NCI-H1105 (cell line): ENCODE measurements at places on chromosomes 2 and 18.

- peak; percentile 58 for DNase-seq
Measured at GRCh38 chr2:208466151-208466919, 59.7 kb downstream of the PTH2R start.

GRCh38 chr18:11567396-11567795 lies 42.0 kb upstream of the SLC35G4 start:
- no peak for DNase-seq

GRCh38 chr18:22559414-22560274 lies 141.9 kb upstream of the CTAGE1 start:
- peak; percentile 26 for DNase-seq

DNA sequence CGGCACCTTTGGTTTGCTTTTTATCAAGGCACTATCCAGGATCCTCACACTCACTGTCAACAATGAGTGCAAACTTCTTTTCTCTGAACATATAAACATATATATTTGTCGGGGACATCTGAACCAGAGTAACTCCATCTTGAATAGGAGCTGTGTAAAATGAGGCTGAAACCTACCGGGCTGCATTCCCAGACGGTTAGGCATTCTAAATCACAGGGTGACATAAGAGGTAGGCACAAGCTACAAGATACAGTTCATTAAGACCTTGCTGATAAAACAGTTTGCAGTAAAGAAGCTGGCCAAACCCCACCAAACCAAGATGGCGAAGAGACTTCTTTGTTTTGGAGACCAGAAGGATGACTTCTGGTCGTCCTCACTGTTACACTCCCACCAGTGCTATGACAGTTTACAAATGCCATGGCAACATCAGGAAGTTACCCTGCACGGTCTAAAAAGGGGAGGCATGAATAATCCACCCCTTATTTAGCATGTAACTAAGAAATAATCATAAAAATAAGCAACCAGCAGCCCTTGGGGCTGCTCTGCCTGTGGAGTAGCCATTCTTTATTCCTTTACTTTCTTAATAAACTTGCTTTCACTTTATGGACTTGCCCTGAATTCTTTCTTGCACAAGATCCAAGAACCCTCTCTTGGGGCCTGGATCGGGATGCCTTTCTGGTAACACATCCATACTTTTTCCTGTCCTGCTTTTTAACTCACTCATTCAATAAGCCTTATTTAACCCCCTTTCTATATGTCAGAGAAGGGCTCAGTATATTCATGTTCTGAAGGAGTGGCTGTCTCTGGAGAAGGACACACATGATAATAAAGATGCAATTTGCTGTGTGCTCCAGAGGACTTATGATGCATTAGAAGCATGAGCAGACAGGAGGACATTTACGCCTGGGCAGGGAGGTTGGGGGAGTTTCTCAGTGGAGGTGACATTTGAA lies 65.4 kb downstream of the TACR1 start:
- DNase-seq, result no peak

- DNase-seq, result no peak
Measured at GRCh38 chr18:57154191-57154830, 7.4 kb downstream of the BOD1L2 start.

DNA sequence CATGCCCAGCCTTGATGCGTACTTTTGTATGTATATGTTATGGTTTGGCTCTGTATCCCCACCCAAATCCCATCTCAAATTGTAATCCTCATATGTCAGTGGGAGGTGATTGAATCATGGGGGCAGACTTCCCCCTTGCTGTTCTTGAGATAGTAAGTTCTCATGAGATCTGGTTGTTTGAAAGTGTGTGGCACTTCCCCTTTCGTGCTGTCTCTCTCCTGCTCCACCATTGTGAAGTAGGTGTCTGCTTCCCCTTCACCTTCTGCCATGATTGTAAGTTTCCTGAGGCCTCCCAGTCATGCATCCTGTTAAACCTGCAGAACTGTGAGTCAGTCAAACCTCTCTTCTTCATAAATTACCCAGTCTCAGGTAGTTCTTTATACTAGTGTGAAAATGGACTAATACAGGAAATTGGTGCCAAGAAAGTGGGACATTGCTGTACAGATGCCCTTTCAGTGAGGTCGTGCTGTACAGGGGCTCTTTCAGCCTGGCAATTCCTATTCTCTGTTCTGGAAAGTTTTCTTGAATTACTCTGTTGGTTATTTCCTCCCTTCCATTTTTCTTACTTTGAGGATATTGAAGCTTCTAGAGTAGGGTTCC lies 38.2 kb downstream of the KCMF1 start:
- no peak for DNase-seq

DNA sequence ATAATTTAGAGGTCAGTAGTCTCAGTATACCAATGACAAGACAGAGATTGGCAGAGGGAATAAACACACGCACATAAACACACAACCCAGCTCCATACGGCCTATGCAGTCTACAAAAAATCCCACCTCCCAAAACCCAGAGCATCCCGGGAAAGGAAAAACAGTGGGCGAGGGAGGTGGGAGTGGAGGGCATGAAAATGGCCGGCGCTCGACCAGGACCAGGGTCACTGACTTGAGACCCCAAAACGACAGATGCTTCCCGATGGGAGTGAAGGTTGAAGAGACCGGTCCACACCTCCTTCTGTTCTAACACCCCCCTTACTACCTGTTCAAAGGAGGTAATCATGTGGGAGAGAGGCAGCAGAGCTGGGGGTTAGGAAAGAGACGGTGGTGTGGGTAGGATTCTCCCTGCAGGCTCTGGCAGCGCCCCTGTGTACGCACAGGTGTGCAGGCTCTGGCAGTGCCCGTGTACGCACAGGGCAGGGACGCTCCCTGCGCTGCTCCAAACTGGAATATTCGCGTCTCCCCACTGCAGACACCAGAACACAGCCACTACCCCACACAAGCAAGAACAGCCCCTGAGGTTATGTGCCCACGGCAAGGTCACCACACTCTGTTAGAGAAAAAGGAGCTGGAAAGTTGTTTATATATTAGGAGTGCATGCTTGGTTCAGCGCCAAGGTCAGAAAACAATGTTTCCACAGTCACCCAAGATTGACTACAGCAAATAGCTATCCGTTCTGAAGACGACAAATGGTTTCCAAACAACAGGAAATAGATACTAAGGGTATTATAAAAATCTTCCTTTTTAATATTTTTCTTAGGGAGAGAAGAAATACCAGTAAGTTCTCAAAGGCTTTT lies 67.9 kb downstream of the EIPR1 start:
- no peak for DNase-seq

GRCh38 chr2:202109737-202110184 lies 36.7 kb downstream of the KIAA2012 start:
- no peak for DNase-seq

DNA sequence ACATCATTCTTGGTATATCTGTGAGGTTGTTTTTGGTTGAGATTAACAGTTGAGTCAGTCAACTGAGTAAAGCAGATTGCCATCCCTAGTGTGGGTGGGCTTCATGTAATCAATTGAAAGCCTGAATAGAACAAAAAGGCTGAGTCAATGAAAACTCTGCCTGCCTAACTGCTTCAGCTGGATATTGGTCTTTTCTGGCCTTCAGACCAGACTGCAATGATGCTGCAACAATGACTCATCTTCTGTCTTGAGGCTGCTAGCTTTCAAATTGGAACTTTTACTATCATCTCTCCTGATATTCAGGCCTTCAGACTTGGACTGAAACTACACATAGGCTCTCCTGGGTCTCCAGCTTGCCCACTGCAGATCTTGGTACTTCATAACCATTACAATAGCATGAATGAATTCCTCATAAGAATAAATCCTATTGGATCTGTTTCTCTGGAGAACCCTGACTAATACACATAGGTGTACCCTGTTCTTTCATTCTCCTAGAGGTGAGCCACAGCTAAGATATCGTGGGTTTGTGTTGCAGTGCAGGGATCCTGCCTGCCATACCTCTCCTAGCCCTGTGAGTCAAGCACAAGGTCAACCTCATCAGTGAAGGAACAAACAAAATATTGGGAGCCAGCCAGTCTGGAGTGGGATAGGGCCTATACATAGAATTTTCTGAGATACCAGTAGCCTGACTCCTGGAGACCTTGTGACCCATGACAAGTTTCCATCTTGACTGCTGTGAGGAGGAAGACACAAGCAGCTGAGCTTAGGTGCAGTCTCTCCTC lies 473.8 kb downstream of the DCC start:
- DNase-seq, result no peak

GRCh38 chr2:76197428-76197827 lies 486.7 kb upstream of the GCFC2 start:
- no peak for DNase-seq

DNA sequence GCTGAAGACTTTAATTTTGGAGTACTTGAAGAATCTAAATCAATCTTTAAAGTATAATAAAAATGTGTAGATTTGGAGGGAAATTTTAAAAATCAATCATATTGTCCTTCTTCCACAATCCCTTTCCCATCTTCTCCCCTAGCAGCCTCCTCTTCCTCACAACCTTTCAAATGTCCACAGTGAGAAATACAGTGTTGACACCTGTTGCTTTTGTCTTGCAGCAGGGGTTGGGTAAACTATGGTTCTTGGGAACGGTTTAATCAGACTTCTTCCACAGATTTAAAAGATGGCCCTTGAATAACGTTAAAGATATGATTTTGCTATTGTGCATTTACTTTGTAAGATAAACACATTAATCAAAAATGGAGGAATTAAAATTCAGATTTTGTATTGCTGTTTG lies 113.8 kb upstream of the SLC1A4 start:
- no peak for DNase-seq

DNA sequence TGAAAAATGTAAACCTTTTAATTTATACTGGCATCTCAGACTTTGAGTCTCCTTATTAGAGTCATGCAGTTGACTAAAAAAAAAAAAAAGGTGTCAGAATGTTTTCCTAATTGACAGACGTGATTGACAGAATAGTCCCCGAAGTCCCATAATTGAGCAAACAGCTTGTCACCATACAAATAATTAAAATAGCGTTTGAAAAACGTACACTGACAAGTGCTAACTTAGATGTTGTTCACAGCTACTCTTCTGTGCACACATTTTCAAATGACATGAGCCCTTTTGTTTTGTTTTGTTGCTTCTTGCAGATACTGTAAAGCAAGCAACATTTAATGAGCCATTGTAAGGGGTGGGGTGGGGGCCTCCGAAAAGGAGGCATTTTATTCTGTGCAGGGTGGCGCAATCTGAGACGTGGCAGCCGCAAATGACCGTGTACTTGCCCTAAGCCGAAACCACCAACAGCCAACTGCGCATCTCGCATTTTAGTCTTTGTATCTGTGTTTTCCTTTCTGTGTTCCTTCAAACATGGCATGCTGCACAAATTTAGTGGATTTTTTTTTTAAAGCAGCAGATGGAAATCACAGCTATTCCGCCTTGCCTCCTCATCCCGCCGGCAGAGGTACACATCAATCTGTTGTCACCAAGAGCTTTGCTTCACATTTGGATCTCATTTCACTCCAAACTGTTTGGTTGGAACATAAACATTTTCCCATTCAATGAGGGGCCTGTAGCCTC lies 52.4 kb downstream of the LPIN1 start:
- DNase-seq, result no peak

DNA sequence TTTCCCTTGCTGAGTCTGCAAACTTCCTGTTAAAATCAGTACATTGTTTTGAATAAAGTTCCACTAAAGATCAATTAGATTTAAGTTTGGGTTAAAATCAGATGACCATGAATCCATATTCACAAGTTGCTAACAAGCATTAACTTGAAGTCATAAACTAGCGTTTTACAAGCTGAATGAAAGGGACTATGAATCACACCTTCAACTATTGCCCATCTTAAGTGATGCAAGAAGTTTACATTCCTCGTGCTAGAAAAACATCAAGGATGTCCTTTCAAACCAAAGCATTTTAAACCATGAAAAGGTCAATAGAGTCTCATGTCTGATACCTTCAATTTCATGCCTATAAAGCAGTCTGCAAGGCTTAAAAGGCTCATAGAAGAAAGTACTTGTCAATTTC lies 257.2 kb upstream of the SYT4 start:
- no peak for DNase-seq
